Effector memory CD4-positive, alpha-beta T cell (primary cell): ENCODE measurements at places on chromosomes 7 and 10.

GRCh38 chr7:14902589-14903067, at the start of gene DGKB:
Gene DGKB, minus strand, starts transcription at chr7:14902751.
- no peak for DNase-seq

GRCh38 chr10:124221356-124222317, 128.2 kb upstream of the CHST15 start:
- DNase-seq: no peak

- DNase-seq: no peak
Observed at GRCh38 chr7:38731215-38731614, 100.0 kb upstream of the AMPH start.

- DNase-seq: no peak
Observed at GRCh38 chr10:100713859-100714565, 31.4 kb upstream of the PAX2 start.

DNA sequence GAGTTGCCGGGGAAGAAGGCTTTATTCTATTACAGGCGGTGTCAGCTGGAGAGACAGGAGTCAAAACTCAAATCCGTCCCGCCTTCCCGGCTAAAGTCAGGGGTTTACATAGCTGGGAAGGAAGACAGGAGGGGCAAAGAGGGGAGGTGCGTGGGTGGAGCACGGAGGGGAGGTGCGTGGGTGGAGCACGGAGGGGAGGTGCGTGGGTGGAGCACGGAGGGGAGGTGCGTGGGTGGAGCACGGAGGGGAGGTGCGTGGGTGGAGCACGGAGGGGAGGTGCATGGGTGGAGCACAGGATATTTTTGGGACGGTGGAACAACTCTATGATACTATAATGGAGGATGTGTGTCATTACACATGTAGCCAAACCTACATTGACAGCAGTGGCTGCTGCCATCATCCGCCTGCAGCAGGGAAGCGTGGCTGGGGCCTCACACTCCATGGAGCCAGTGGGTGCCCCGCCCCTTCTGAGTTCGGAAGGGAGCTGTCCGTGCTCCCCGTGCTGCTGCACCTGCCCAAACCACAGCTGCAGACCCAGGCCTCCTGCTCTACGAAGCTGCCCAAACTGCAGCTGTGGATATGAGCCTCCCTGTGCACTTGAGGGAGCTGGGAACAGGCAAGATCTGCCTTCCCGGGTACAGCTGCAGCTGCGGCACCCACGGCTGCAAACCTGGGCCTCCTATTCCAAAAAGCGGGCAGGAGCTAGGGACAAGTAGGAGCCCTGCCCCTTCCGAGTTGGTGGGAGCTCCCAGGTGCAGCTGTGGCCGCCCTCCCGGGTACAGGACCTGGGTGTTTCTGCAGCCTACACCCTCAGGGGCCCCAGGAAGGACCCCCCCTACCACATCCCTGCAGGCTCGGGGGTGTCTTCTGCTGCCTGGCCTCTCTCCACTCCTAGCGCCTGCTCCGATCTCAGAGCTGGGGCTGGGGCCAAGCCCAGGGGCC, 119.4 kb downstream of the DYNC2I1 start:
- no peak for DNase-seq

- DNase-seq: no peak
Observed at GRCh38 chr10:74419958-74420375, 268.9 kb downstream of the ADK start.

GRCh38 chr7:76428868-76429805, 4.4 kb downstream of the ZP3 start:
- DNase-seq: no peak

DNA sequence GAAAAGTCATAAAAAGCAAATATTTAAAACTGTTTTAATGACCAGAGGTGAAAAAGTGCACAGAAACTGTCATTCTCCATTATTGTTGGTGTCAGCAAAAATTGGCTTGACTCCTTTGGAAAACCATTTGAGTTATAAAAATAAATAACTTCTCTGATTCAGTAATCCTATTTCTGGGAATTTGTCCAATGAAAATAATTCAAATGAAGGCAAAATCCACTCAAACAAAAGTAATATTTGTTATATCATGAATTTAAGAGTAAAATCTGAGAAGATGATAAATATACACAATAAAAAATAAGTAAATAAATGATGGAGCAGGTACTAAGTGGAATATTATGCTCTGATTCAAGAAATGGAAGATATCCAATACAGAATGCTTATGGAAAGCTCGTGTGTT, 326.6 kb upstream of the KLF6 start:
- no peak for DNase-seq

- DNase-seq: no peak
Observed at GRCh38 chr7:142381727-142382390, 124.0 kb upstream of the PRSS58 start.

DNA sequence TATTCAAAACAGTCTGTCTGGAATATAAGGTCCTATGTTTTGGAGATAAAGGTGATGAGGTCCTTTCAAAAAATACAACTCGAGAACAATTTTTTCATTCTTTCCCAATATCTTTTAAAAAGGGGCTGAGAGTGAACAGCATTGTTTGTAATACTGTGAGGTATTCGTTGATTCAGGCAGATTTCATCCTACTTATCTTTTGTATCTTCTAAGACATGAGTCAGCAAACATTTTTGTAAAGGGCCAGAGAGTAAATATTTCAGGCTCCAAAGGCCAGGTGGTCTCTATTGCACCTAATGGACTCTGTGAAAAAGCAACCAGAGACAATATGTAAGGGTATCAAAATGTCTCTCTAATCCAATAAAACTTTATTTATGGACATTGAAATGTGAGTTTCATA, 8.1 kb upstream of the ANK3 start:
- no peak for DNase-seq

- DNase-seq: no peak
Observed at GRCh38 chr10:122756656-122757055, 57.0 kb upstream of the C10orf120 start.

DNA sequence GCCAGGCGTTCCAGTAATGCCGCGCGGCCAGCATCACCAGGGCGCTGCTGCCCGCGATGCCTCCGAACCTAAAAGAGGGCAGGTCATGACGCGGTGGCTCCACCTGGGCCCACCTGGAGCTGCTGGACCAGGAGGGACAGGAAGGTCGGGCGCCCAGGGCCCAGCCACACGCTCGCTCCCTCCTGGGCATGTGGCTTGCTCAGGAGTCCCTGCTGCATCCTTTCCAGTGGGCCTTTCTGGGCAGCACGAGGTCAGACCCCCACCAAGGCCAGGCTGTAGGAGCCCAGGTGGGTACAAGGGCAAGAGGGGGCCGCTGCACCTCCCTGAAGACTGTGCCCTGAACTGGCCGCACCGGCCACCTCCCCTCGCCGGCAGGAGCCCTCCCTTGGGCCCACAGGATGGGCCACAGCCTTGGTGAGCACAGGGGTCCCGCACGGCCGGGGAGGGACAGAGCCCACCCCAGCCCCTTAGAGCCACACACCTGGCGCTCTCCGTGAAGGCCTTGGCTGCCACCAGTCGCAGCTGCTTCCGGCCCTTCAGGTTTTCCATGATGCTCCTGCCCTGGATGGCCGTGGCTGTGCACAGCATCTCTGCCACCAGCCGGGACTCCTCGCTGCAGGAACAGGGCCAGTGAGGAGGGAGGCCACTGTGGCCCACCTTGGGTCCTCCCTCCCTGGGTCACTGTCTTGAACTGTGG, 43.2 kb downstream of the CFAP46 start:
- DNase-seq: no peak

DNA sequence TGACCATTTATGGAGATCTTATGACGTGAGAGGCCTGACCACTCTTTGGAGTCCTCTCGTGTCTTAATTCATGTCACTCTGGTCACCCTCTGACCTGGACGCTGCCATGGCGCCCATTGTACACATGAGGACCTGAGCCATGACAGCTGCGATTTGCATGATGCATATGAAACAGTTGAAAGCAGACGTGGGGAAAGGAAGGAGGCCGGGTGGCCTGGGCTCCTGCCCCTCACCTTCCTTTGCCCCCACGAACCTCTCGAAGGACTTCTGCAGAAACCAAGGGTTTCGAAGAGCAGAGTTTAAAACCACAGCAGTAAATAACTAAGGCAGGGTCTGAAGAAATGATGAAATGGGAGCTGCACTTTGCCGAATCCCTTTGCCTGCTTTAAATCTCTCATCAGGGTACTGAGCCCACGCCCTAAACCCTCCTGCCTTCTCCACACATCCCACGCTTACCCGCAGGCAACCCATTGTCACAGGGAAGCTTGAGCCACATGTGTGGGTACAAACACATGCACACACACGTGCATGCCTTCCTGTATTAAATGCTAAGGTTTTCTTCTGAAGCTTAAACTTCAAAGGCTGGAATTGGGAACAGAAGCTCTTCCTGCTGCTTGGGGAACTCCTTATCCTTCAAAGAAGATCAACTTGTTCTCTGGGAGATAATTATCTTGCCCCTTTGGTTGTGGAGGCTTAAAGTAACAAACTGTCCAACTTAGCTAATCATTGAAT, 11.7 kb upstream of the CALML3 start:
- no peak for DNase-seq

GRCh38 chr10:129151281-129151680, 315.8 kb upstream of the MGMT start:
- no peak for DNase-seq

DNA sequence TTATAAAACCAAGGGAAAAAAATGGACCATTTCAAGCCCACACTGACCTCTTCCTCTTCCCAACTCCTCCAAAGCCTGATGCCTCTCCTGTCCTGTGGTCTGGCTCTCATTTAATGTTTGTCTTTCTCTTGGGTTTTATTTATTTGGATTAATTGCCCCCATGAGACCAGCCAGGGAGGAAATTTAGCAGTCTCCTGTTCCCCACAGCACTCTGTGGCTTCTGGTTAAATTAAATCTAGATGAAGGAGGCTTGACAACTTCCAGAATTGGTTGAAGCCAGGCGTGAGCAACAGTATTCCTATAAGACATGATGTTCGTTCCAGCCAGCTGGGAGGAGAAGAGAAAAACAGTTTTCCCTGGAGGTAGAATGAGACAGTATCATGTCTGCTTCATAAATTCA, 15.1 kb upstream of the PRLHR start:
- DNase-seq: no peak

DNA sequence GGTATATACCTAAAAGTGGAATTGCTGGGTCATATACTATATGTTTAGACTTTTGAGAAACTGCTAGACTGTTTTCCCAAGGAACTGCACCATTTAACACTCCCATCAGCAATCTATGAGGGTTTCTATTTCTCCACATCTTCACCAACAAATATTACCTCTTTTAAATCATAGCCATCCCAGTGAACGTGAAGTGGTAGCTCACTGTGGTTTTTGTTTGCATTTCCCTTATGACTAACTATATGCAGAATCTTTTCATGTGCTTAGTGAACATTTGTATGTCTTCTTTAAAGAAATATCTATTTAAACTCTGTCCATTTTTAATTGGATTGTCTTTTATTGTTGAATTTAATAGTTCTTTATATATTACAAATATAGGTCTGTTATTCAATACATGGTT, 115.8 kb upstream of the SEC61G start:
- DNase-seq: no peak

- no peak for DNase-seq
Observed at GRCh38 chr10:7085147-7085912, 325.5 kb downstream of the SFMBT2 start.

GRCh38 chr7:44693641-44694313, 54.9 kb upstream of the ZMIZ2 start:
- DNase-seq: no peak

GRCh38 chr7:6578114-6579084, 1.1 kb downstream of the ZDHHC4 start:
- no peak for DNase-seq

GRCh38 chr7:20395104-20395503, 64.4 kb downstream of the ITGB8 start:
- no peak for DNase-seq

- DNase-seq: no peak
Observed at GRCh38 chr7:93150200-93150835, 2.1 kb upstream of the SAMD9L start.

- DNase-seq: no peak
Observed at GRCh38 chr7:112986256-112987031, 100.2 kb downstream of the GPR85 start.

GRCh38 chr10:118595598-118596425, at the start of gene PRLHR:
Gene PRLHR, minus strand, starts transcription at chr10:118595648. Its CDS starts 404 bp downstream, at chr10:118595244.
- DNase-seq: no peak

- DNase-seq: peak; percentile 77
Observed at GRCh38 chr7:1569833-1570632, at the start of gene PSMG3. Gene PSMG3, minus strand, starts transcription at chr7:1570032. Its CDS starts 693 bp downstream, at chr7:1569339.

- DNase-seq: no peak
Observed at GRCh38 chr10:128258421-128258976, 132.3 kb upstream of the MKI67 start.

- no peak for DNase-seq
Observed at GRCh38 chr7:30915751-30916150, 4.1 kb downstream of the AQP1 start.

DNA sequence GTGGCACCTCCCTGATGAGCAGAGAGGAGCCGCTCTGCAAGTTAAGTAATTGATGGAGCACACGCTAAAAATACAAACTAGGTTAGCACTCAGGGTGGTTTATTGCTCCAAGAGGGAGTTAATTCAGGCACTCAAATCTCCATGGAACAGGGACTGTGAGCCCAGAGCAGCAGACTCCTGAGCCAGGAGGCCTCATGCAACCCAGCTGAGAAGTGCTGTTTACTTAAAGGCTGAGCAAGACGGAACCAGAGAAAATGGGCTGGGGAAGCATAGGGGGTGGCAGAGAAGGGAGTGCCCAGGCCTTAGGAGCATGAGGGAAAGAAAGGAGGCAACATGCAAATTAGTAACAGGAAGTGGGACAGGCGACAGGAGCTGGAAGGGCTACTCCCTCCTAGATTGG, 174.1 kb downstream of the KCNMA1 start:
- no peak for DNase-seq

- DNase-seq: no peak
Observed at GRCh38 chr7:157528785-157529341, 192.1 kb downstream of the DNAJB6 start.
